ENCODE measurements at places on chromosomes 5 and 9.

DNA sequence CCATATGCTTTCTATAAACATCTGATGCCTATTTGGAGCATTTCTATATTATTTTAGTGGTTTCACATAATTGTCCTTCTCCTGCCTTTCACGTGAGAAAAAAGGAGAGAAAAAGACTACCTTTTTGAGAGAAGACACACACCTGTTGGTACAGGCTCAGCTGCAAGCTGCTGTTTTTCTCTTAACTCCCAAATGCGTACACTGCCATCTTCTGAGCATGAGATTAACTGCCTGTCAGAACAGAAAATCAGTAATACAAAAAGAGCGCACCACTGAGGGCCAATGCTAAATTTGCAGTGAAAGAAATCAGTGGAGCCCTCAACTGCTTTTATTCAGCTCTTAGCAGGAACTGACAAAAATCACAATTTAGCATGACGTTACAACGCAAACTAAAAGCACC lies 54.9 kb downstream of the WDR41 start:
- no peak for DNase-seq

- no peak for DNase-seq
These were observed at the start of gene SPARC for GRCh38 chr5:151686674-151687407. SPARC (minus strand) TSS chr5:151686915; CDS start chr5:151676188, 10,727 bp downstream.

DNA sequence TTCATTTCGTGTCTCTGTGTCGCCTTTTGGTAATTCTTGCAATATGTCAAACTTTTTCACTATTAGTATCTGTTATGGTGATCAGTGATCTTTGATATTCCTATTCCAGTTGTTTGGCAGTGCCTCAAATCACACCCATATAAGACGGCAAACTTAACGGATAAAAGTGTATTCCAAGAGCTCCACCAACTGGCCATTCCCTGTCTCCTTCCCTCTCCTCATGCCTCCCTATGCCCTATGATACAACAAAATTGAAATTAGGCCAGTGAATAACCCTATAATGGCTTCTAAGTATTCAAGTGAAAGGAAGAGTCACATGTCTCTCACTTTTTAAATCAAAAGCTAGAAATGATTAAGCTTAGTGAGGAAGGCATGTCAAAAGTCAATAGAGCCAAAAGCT lies 74.8 kb downstream of the CDK5RAP2 start:
- no peak for DNase-seq

DNA sequence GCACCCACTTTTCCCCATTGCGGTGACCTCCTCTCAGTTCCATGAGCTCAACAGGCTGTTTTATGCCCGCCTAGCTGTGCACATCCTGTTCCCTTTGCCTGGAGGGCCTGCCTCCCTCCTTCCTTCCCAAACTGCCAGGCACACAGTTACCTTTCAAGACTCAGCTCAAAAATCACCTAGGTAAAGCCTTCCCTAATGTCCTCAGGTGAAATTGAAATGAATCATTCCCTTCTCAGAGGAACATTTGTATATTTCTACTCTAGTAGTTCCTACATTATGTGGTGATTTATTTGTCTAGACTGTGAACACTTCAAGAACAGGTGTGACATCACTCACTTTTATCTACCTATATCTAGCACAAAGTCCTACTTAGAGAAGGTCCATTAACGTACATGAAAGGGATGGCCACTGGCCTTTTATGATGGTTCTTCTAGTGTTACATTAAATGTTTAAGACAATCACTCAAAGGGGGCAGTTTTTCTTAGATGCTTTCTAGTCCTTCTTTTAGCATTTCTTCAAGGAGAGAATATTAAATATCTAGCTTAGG lies 103.5 kb upstream of the EQTN start:
- DNase-seq, result no peak

DNA sequence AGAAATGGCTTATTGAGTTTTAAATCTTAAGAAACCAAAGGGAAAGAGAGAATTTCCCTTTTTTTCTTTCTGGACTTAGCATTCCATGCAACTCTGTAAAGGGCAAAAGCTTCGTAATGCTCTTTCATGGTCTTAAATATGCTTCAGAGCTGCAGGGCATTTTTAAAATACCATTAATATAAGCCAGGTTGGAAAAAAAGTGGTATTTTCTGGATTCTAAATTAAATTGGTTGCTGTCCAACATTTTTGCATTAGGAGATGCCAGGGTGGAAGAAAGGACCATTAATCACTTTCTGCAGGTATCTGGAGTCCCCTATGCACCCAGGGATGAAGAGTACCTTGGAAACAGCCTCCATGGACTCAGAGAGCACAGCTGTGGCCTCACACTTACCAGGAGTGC lies 215.1 kb upstream of the DAPK1 start:
- no peak for DNase-seq

DNA sequence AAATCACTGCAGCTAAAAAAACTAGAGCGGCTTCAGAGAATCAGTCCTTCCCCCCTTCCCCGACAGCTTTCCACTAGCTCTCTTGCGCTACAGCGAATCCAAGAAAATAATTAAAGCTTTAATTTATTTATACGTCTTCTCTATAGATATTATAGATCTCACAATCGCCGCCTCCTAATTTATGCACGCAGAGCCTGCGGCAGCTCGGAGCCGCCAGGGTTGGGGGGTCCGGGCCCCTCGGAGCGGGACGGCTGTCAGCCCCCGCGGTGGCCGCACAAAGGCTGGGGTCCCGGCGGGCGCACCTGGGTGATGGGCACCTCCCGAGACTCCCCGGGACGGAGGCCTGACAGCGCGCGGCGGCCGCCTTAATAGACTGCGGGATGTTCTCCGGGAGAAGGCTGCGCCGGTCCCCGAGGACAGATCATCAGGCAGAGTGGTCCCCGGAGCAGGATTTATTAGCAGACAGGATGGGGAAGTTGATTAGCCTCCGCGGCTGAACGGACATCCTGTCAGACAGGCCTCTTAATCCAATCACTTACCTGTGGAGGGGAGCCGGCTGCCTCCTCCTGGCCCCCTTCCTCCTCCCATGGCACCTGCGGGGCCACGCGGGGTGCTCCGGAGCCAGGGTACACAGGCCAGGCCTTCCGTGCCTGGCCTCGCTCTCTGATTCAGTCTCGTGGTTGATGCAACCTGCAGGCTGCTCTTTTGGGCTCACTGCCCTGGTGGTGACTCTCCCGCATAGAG lies 166.8 kb downstream of the MELK start:
- no peak for DNase-seq

GRCh38 chr5:21085791-21086190 lies 1097.8 kb upstream of the CDH18 start:
- no peak for DNase-seq

- DNase-seq, result no peak
These were observed 22.8 kb upstream of the RNU6ATAC start for GRCh38 chr9:134187110-134187531.

- no peak for DNase-seq
These were observed 852 bp downstream of the IL9 start for GRCh38 chr5:135894789-135895188.

GRCh38 chr5:16936989-16937438 lies 926 bp upstream of the MYO10 start:
- DNase-seq, result no peak

GRCh38 chr5:143541943-143542797 lies 138.7 kb upstream of the NR3C1 start:
- no peak for DNase-seq

DNA sequence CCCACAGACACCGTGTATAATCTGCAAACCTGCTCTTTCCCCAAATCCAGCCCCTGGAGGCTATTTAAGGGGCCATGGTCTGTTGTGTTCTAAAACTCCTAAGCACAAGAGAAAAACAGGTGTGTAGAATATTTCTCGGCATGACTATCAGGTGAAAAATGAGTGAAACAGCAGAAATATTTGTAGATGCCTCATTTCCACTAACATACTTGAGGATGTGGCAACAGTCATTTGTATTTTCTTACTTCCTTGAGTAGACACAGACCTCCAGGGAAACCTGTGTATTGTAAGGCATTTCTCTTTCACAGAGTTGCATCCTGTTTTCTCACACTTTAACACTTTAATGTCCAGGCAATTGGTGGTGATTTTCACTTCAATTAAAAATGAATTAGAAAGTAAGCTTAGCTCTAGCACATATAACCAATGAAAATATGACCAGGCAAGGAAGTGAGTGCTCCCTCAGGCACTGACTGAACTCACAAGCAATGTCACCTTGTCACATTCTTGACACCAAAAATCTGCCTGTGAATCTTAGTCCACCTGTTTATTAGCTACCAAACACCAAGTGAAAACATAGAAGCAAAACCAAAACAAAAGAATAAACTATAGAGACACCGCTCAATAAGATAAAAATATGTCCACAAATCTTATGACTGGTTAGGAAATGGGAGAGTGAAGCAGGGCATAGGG lies 64.4 kb downstream of the DIRAS2 start:
- no peak for DNase-seq

DNA sequence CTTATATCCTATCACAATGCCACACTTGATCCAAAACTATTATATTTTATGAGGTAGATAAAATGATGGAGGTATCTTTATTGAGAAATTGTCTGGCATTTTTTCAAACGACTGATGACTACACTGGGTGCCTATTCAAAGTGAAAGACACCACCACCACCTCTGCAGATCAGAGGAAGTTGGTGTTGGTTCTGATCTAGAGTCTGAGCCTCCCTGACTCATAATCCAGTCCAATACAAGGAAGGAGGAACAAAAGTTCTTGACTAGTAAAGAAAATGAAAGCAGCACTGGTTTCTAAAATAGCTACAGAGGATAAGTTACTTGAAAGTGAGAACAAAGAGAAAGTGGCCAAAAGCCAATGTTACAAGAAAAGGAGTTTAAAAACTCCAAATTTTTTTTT lies 139.9 kb downstream of the RFX3 start:
- DNase-seq, result peak; percentile 32
